ENCODE measurements at places on chromosomes 12 and 14.

GRCh38 chr12:89523393-89523792 is 1.2 kb downstream of the GALNT4 start:
- no peak for DNase-seq

- no peak for DNase-seq
These were observed 227.1 kb downstream of the C12orf50 start for GRCh38 chr12:87801860-87802720.

DNA sequence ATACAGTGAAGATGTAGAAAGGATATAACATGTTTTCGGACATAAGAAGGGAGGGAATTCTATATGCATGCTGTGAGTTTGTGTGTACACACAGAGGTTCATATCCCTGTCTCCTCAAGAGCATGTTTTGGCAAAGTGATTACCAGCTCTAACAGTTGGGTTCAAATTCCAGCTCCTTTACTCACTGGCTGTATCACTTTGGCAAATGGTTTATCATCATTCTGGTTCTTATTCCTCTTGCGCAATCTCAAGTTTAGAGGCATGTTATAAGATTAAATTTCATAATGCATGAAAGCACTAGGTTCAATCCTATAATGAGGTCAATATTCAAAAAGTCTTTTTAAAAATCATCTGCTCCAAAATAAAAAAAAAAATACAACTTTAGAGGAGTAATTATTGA is 107.7 kb upstream of the LRFN5 start:
- DNase-seq: no peak

DNA sequence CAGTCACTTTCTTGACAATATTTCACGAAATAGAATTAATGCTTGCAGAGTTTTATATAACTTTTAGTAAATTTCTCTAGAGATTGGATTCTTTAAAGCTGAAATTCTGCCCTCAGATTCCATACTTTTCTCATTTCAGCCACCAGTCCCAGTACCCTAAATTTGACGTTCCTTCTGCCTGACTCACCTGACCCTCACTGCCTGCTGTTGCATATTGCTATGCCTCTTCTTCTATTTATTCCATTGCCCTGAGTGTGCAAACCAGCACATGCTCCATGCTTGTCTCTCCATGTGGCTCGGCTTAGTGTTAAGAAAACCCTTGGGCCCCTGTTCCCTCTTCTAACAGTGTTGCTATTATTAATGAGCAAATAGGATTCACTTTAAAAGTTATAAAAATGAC is 533.3 kb downstream of the LRFN5 start:
- DNase-seq: no peak

DNA sequence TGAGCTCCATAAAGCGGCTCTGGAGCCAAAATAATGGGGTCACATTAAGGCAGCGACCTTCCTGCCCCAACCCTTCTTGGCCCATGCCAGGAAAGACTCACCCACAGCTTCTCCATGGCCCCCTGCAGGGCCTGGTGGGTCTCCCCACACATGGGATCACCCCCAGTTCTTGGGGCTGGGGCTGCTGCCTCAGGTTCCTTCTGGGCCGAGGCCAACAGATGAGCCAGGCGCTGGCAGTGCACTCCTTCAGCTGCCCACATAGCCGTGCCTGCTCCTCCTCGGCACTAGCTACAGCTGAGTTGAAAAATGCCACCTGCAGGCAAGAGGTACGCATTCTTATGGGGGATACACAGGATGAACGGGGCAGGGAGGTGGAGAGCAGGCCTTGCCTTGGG is 14.8 kb upstream of the BLTP3B start:
- no peak for DNase-seq

DNA sequence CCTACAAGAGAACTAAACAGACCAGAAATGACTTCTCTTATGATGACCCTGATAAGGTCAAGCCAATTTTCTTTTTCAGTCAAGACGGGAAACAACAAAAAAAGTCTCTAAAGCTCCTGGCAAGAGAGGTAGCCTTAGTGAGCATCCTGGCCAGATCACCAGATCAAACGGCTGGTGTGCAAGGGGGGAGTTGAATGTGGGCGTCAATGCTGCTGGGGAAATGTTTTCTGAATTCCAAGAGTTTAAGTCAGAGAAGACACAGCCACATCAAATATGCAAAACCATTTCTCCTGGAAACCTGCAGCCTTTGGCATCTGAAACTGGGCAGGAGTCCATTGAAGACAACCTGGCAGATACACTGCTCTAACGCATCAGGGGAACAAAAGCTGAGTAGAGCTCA is 16.0 kb upstream of the SELPLG start:
- no peak for DNase-seq

GRCh38 chr12:51722431-51722830 is 126.1 kb downstream of the FIGNL2 start:
- DNase-seq: no peak

DNA sequence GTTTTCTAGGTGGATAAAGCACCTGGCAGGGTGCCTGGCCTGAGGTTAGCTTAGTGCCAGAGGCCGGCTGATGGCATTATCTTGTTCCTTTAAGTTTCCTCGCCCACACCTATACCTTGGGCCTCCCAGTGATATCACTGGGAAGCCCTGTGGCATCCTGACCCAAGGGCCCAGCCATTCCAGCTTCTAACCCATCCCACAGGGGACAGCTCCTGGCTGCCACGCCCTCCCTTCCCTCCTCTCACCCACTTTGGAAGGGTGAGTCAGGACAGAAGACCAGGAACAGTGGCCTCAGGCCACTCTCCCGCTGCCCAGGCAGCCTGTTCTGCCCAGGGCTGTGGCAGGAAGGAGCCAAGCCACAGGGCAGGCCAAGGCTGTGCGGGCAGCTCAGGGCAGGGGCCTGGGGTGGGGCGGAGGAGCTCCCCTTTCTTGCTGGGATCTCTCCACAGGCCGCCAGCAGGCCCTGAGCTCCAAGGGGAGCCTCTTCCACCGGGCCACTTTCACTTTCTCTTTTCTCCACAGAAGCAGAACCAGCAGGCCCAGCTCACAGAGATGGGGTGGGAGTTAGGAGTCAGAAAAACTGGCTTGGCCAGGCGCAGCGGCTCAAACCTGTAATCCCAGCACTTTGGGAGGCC is 75.1 kb downstream of the IRF2BPL start:
- DNase-seq: no peak

GRCh38 chr12:126480451-126480850 is 1415.2 kb downstream of the AACS start:
- DNase-seq: no peak

DNA sequence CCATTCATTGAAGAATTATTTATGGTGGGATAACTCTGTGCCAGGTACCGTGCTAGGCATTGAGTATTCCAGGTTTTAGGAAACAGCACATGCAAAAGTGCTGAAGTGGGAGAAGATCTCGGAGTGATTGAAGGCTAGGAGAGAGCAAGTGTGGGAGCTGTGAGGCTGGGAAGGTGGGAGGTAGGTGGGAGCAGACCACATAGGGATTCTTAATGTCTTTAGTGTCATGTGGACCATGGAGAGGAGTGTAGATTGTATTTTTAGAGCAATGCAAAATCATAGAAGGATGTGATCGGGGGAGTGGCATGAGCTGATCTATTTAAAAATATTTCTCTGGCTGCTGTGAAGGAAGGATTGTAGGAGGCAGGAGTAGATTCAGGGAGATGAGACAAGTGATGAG is 5.4 kb downstream of the PTPN11 start:
- DNase-seq: no peak

DNA sequence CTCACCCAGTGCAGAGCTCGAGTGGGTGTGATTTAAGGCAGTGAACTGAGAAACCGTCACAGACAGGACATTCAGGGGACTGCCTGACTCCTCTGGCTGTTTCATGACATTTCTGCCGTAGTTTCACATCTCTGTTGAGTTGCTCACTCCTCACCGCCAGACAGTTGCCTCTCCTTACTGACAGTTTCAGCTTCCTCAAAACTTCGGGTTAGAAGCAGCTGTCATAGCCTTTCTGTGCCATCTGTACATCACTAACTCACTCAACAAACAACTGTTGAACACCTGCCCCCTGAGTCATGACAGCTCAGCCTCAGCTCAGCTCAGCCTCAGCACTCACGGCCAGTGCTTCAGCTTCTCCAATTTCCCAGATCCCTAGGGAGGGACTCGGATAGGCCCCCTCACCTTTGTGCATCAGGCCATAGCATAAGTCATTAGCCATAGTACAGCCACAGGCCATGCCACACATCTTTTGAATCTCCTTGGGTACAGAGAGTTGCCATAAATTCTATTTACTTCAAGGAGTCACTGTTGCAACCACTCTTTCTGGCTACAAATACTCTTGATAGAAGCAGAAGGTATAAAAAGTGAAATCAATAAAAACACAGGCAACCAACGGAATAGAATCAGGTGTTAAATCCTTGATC is 6.2 kb upstream of the SLC15A4 start:
- no peak for DNase-seq

- DNase-seq: no peak
These were observed 1.1 kb downstream of the CKB start for GRCh38 chr14:103521438-103521950.

- DNase-seq: no peak
These were observed 107.5 kb downstream of the DAAM1 start for GRCh38 chr14:59295951-59296350.

- no peak for DNase-seq
These were observed 59.9 kb downstream of the HSP90AA1 start for GRCh38 chr14:102026934-102027333.

GRCh38 chr14:105250008-105250366 is 1.7 kb downstream of the BTBD6 start:
- DNase-seq: no peak

- DNase-seq: no peak
These were observed 33.4 kb downstream of the SPTB start for GRCh38 chr14:64846319-64846718.

- DNase-seq: no peak
These were observed 1.4 kb downstream of the BCL11B start for GRCh38 chr14:99270458-99271220.

GRCh38 chr12:1188016-1188415 is 197.0 kb downstream of the ERC1 start:
- DNase-seq: no peak

GRCh38 chr12:12450043-12450471 is 93.2 kb downstream of the BORCS5 start:
- DNase-seq: no peak

DNA sequence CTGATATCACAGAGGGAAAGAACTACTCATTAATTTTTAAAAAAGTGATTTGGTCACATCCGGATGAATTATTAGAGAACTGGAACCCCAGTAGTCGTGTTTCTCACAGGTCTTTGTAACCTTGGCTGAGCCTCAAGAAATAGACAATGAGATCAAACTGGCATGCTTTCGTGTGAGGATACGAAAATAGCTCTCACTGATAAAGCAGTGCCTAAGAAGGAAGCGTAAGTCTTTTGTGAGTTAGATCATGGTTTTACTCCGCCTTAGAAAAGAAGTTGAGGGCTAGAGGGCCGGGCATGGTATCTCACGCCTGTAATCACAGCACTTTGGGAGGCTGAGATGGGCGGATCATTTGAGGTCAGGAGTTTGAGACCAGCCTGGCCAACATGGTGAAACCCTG is 33.8 kb upstream of the GALNT16 start:
- no peak for DNase-seq

- DNase-seq: no peak
These were observed 17.8 kb upstream of the HIF1A start for GRCh38 chr14:61677479-61677878.

DNA sequence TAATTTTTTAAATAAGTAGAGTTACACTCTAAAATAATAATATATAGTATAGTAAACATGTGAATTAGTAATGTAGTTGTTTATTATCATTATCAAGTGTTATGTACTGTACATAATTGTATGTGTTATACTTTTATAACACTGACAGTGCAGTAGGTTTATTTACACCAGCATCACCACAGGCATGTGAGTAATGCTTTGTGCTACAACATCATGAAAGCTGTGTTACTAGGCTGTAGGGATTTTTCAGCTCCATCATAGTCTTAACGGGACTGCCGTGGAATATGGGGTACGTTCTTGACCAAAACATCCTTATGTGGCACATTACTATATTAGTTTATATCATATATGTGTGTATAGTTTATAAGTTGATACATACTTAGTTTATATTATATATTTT is 8.6 kb downstream of the FNTB start:
- DNase-seq: no peak

GRCh38 chr14:77375164-77375950 is 1.5 kb downstream of the TMED8 start:
- DNase-seq: no peak

- no peak for DNase-seq
These were observed 8.9 kb upstream of the KRT7 start for GRCh38 chr12:52224151-52224550.

- no peak for DNase-seq
These were observed 27.5 kb downstream of the A2ML1 start for GRCh38 chr12:8849876-8850275.

DNA sequence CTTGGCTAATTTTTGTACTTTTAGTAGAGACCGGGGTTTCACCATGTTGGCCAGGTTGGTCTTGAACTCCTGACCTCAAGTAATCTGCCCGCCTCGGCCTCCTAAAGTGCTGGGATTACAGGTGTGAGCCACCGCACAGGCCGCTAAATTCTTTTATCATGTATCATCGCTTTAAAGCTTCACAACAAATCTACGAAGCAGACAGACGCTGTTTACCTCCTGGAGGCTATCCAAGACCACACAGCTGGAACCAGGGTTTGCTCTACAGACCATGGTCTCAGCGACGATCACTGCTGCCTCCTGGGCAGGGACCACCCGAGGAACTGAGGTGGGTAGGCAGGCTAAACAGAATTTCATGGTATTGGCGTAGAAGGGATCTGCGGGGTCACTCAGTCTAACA is 27.2 kb downstream of the KRT80 start:
- DNase-seq: no peak

GRCh38 chr12:48017921-48018617 is 13.8 kb upstream of the COL2A1 start:
- DNase-seq: no peak

DNA sequence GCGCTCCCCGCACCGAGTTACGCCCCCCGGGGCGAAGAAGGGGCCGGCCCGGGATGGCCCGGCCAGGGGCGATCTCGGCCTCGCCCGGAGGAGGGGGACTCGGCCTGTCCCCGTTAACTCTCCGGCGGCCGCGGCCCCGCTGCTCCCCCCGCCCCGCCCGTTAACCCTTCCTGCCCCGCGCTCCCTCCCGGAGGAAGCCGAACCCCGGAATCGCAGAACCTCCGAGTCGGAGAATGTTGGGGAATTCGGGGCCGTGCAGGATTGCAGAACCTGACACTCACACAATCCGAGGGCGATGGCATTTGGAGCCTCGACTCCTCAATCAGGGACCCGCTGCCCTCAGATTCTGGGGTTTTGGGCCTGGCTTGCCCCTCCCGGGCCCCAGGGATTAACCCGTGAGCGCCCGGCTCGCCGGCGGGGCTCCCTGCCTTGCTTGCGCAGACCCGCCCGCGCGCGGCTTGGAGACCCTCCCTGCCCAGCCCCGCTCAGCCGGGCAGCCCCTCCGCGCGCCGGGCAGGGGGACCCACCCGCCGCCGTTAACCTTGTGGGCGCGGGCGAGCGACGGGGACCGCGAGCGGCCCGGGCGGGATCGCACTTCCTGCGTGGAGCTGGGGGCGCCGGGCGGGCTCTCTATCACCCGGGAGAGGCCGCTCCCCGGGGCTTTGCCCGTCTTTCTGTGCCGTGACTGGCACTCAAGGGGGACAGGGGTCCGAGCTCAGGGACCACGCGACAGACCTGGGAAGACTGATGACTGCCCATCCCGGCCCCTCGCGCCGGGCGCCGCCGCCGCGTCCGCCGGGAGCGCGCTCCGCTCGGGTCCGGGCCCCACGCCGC is 18.8 kb downstream of the BEGAIN start:
- no peak for DNase-seq

GRCh38 chr12:7431993-7432685 is 11.8 kb downstream of the CD163L1 start:
- no peak for DNase-seq
